Upper lobe of left lung (tissue), 6 donors: ENCODE measurements at places on chromosomes 6 and 20.
A peak's percentile ranks its signal among the peaks of the same experiment; 100 is the strongest.

- DNase-seq = no peak
- H3K36me3 ChIP-seq = no peaks in the 10 kb centered on the region
- H3K27me3 ChIP-seq = no peaks in the 10 kb centered on the region
- H3K4me1 ChIP-seq = no peaks in the 10 kb centered on the region
- H3K4me3 ChIP-seq = peak overlapping the region; percentile 9
- H3K27ac ChIP-seq = no peak overlapping the region
Measured at GRCh38 chr6:158939255-158940159, 60.5 kb downstream of the RSPH3 start.

GRCh38 chr6:160365117-160365516 is 16.9 kb downstream of the SLC22A3 start:
- no peak for DNase-seq
- H3K27ac ChIP-seq = no peak overlapping the region
- no peaks in the 10 kb centered on the region for H3K27me3 ChIP-seq
- H3K4me1 ChIP-seq = no peaks in the 10 kb centered on the region
- no peak overlapping the region for H3K4me3 ChIP-seq

DNA sequence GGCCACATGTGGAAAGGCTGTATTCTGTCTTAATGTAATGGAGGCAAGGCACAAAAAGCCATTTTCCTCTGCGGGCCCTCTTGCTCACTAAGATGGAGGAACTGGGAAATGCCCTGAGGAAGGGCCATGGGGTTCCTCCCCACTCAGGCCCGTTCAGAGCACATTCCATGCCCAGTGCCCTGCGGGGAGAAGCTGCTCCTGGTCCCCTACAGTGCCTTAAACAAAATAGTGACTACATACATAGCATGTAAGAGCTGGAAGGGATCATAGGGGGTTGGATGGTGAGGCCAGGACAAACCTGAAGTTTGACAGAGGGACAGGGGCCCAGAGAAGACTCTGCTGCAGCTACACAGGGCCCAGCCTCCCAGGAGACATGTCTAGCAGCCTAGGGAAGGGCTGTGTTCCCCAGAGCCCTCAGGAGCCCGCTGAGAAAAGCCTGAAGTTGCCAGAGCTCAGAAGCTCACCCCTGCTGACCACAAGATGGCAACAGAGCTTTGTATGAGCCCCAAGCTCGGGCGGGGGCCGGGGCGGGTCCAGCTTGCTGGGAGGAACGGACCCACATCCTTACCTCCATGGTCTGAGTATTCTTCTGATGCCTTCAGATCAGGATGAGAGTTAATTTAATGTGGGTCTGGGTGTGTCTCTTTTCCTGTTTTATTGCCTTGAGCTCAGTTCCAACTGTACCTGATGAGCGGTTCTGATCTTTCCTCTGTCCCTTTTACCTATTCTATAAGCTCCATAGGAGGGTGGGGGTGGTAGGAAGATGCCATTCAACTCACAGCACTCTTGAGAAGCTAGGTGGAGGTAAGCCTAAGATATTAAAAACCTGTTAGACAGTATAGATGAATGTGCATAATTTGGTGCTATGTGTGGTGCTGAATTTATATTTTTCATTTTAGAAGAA is 242.9 kb downstream of the CDC5L start:
- H3K4me1 ChIP-seq = no peaks in the 10 kb centered on the region
- no peak overlapping the region for H3K27ac ChIP-seq
- DNase-seq = no peak
- H3K27me3 ChIP-seq = no peaks in the 10 kb centered on the region
- H3K4me3 ChIP-seq = no peak overlapping the region
- H3K36me3 ChIP-seq = no peaks in the 10 kb centered on the region

GRCh38 chr6:69416776-69417175 is 380.0 kb downstream of the LMBRD1 start:
- no peaks in the 10 kb centered on the region for H3K27me3 ChIP-seq
- no peaks in the 10 kb centered on the region for H3K4me1 ChIP-seq
- no peak overlapping the region for H3K4me3 ChIP-seq
- DNase-seq = no peak
- H3K27ac ChIP-seq = no peak overlapping the region

- no peak for DNase-seq
- H3K4me3 ChIP-seq = no peak overlapping the region
- H3K4me1 ChIP-seq = no peaks in the 10 kb centered on the region
- no peaks in the 10 kb centered on the region for H3K36me3 ChIP-seq
Measured at GRCh38 chr6:102571236-102571908, 1177.9 kb downstream of the GRIK2 start.

- no peak overlapping the region for H3K4me3 ChIP-seq
- peaks cover 69% of the 10 kb centered on the region for H3K36me3 ChIP-seq
- no peak for DNase-seq
- H3K27me3 ChIP-seq = no peaks in the 10 kb centered on the region
Measured at GRCh38 chr20:49256261-49256660, 21.6 kb downstream of the ZNFX1 start.

- no peaks in the 10 kb centered on the region for H3K36me3 ChIP-seq
- H3K4me1 ChIP-seq = no peaks in the 10 kb centered on the region
- no peak overlapping the region for H3K27ac ChIP-seq
- no peak overlapping the region for H3K4me3 ChIP-seq
Measured at GRCh38 chr6:92408350-92408749, 1011.0 kb downstream of the EPHA7 start.

DNA sequence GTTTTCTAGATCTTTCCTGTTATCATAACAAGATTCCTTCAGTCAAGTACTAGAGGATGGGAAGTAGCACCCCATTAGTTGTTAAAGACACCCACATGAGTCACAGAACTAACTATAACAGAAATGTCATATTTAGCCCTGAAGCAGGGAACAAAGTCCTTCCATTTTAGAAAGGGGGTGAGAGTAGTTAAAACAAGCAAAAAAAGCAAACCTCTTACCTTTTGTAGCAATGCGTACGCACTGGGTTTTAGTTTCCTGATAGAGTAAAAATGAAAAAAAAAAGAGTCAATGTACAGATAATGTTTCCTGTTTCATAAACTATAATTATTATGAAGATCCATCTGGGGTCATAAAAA is 163.7 kb upstream of the THEMIS start:
- no peaks in the 10 kb centered on the region for H3K36me3 ChIP-seq
- H3K4me1 ChIP-seq = no peaks in the 10 kb centered on the region
- no peak overlapping the region for H3K4me3 ChIP-seq
- no peak for DNase-seq
- H3K27me3 ChIP-seq = no peaks in the 10 kb centered on the region

DNA sequence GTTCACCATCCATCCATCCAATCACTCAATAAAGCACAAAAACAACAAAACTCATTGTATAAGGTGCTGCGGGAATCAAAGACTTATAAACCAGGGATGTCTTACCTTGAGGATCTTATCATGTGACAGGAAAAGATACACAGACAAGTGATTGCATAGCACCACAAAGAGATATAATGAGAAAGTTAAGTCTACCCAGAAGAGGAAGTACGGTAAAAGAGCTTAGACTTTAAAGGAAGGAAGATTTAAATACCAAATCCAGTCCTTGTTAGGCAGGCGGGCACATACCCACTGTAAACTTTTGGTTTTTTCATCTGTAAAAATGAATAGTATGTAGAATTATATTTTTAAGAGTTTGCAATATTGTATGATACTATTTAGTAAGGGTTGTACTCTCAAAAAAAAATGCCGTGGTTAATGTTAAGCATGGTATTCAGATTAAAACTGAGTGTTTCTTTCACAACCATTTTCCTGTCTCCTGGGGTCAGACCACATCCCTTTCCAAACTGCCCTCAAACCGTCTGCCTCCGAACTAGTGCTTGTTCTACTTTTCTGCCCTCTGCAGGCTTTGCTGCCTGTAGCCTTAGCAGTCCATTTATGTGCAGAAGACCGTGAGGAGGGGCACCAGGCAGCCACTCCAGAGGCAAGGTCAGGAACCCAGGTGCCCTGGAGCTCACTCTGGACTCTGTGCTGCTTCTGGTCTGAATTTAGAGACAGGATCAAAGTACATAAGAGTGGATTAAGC is 179.5 kb upstream of the SYNDIG1 start:
- H3K36me3 ChIP-seq = no peaks in the 10 kb centered on the region
- no peak for DNase-seq
- no peaks in the 10 kb centered on the region for H3K4me1 ChIP-seq
- H3K4me3 ChIP-seq = no peak overlapping the region
